ENCODE measurements at places on chromosomes 2 and 18.

DNA sequence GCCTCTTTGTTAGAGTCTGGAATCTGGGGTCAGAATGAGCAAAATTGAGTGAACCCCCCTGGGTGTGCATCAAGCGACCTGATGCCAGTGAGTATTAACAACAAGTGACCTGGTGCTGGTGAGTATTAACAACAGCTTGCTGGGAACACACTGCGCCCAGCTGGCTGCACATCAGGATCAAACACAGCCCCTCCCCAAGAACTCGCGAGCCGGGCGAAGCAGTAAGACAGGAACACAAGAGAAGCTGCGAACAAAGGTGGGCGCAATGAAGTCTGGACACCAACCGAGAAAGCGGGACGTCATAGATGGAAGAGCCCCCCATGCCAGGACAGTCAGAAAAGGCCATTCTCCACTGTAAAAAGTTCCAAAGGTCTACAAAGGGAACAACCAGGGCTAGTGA is 34.3 kb downstream of the CRACDL start:
- no peak for DNase-seq

DNA sequence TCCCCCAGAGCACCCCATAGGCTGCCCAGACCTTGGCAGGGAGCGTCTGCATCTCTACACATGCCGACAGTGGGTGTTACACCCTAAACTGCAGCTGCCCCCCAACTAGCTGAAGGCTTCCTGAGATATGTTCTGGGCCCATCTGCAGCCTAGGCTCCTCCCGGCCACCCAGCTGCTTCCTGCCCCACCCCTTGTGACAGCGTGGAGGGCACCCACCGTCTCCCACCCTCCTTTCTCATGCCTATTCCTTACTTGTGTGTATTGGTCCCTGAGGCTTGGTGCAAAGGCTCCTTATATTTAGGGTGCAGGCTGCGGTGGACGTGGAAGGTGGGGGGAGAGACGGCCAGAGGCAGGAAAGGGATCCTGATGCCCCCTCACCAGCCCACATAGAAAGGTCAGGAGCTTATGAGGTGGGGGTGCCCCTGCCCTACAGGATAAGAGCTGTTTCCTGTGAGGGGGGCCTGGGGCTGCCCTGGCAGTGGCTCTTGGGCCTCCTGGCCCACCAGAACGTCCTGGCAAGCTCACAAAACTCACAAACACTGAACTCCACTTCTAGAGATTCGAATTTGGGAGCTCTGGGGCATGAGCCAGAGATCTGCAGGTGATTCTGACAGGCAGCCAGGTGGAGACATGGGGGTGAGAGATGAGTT is 7.3 kb upstream of the PROM2 start:
- no peak for DNase-seq

- DNase-seq = peak; percentile 78
Observed at GRCh38 chr2:41869542-41870264, 178.1 kb upstream of the PKDCC start.

- no peak for DNase-seq
Observed at GRCh38 chr2:70440621-70441020, 113.0 kb downstream of the TGFA start.

DNA sequence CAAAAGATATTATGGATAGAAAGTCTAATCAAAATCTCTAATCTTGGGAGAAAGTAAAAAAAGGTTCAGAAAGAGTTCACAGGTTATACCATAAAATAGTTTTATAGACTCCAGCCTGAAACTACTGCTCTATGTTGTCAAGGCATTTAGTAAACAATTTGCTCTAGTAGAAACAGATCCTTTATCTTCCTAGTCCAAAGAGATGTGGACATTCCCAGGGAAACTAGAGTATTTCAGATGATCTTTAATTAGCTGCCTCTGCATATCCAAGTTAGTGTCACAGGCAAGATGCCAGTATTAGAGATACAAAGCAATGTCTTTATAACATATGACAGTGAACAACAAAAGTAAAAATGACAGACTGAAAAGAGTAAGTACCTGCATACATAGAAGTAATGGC is 708.6 kb downstream of the CCDC85A start:
- DNase-seq = no peak

GRCh38 chr2:127305990-127306585 is 12.1 kb upstream of the ERCC3 start:
- no peak for DNase-seq

GRCh38 chr18:2776601-2777000 is 70.2 kb upstream of the EMILIN2 start:
- no peak for DNase-seq

DNA sequence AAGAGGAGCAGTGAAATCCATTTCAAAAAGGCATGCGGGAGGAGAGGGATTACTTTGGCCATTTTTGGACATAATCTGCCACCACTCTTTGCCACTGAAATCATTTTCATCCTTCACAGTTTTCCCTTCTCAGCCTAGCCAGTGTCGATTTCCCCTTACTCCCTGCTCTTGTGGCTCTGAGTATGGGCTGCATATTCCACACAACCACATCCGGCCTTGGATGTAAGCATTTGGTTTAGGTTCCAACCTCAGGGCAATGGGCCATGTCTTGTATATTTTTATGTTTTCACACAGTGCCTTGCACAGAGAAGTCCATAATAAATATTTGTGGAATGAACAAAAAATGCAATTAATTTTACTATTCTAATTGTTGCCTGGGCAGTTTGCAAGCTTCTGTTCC is 7.7 kb upstream of the SERPINE2 start:
- DNase-seq = no peak

- DNase-seq = no peak
Observed at GRCh38 chr2:8271461-8271860, 410.4 kb upstream of the ID2 start.

DNA sequence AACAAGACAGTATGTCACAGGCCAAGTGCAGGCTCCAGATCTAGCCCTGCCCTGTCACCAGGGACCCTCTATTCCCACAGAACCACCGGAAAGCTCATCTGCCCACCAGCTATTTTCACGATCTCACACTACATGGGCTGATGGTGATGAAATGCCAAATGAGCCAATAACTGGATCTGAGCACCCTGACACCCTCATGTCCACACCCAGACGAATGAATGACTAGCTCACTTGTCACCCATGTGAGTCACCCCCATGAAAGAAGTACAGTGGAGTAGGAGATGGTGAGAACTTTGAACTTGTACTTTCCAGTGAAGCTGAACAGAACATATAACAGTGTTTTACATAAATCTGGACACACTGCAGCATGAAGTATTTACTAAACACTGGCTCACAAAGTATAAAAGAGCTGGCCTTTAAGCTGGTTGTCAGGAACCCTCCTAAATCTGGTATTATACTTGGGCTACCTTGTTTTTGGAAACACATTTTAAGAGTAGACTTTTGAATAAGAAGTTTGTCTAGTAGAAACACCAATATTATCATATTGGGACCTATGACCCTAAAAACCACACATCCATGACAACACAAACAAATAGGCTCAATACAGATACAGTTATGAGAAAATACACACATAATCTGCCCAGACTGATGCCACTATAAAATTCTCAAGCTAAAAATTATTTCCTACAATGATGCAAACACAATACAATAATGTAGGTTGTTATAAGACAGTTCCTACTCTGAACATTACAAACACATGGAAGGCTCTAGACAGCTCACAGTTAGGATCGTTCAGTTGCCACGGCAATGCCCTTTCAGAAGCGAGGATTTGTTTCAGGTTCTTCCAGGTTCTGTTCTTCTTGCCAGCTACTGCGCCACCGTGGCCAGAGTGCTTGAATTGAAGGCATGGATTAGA is 19.0 kb downstream of the INO80C start:
- DNase-seq = peak; percentile 24

- no peak for DNase-seq
Observed at GRCh38 chr2:137900421-137901141, 63.7 kb upstream of the HNMT start.

DNA sequence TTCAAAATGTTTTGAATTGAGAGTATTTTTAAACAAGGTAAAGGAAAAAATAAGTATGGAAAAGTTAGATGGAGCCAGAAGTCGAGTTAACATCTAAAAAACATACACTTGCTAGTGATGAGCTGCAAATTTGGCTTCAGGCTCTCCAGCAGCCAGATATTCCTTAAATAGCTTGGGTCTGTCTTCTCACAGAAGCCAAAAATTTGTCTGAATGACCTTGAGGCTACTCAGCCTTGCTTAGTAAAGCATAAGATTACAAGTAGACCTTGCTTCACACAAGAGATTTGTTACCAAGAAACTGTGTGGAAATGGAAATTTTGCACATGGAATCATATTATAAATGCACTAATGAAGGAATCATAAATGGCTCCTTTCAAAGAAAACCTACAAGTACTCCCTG is 40.8 kb upstream of the GRB14 start:
- no peak for DNase-seq

DNA sequence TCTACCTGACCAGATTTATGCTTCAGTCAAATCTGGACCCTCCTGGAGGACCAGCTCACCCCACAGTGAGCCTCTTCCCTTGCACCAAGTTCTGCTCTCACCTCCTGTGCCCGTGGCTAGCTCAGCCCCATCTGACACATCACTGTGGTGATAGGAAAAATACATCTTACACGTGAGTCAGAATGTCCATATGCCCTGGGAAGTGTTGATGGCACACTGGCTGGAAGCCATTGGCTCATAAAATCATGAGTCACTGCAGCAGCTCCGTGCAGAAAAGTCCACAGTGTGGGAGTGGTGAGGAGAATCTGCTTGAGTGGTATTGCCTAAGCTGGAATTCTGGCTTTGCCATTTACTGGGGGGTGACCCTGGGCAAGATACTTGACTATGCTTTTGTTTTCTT is 42.6 kb upstream of the RAPGEF4 start:
- peak; percentile 87 for DNase-seq

DNA sequence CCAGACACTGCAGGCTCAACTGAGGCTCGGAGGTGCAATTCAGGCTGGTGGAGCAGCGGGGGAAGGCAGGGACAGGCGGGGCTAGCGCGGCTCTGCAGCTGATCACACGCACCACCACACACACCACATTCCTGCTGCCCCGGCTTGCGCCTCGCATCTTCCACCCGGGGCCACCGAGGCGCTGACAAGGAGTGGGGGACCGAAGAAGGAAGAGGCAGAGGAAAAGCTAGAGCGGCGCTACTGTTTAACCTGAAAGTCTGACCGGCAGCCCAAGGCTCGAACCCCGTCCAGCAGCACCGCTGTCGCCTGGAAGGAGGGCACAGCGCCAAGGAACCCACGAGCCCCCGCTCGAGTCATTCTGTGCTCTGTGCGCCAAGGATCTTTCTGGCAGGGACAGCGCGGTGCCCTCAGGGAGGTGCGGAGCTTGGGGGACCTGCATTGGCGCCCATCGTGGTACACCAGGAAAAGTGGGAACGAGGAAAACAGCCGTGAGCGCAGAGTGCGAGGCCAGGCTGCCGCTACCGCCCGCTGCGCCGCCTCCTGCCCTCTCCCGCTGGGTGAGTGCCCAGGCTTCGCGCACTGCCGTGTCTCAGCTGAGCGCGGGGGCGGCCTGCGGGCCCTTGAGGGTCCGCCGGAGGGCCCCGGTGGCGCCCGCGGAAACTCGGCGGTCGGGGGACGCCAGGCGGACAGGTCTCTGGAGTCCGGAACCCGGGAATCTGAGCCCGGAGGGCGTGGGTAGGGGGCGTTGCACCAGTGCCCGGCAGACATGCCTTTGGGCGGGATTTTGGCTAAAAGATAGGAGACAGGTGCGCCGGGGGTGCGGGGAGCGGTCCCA is 860 bp upstream of the KCNJ3 start:
- DNase-seq = no peak

GRCh38 chr2:64166212-64166611 is 22.0 kb upstream of the PELI1 start:
- no peak for DNase-seq

DNA sequence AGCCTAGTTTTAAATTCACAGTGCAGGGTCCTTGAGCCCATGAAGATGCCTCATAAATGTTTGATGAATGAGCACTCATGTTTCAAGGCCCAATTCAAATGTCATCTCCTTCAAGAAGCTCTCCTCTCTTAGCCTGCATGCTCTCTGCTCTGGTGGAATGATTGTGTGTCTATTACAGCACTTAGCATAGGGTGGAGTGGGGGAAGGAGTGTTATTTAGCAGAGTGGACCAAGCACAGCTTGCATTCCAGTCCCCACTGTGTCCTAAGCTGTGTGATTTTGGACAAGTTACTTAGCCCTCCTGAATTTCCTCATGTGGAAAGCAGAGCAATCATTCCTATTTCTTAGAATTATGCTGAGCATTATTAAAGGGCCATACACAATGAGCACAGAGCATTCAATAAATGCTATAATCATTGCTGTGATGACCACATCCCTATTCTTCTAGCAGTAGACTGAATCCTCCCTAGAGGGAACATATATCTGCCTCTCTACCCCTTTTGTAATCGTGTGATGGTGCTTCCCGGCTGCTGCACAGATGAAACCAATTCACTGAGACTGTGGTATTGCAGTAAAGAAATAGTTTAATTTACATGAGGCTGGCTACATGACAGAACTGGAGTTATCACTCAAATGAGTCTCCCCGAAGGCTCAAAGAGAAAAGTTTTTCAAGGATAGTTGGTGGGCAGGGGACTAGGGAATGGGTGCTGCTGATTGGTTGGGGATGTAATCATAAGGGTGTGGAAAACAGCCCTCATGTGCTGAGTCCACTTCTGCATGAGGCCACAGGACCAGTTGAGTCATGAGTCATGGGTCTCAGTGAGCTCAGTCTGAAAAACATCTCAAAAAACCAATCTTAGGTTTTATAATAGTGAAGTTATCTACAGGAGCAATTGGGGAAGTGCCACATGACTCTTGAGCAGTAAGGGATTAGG is 173.4 kb upstream of the NDUFV2 start:
- DNase-seq = no peak

DNA sequence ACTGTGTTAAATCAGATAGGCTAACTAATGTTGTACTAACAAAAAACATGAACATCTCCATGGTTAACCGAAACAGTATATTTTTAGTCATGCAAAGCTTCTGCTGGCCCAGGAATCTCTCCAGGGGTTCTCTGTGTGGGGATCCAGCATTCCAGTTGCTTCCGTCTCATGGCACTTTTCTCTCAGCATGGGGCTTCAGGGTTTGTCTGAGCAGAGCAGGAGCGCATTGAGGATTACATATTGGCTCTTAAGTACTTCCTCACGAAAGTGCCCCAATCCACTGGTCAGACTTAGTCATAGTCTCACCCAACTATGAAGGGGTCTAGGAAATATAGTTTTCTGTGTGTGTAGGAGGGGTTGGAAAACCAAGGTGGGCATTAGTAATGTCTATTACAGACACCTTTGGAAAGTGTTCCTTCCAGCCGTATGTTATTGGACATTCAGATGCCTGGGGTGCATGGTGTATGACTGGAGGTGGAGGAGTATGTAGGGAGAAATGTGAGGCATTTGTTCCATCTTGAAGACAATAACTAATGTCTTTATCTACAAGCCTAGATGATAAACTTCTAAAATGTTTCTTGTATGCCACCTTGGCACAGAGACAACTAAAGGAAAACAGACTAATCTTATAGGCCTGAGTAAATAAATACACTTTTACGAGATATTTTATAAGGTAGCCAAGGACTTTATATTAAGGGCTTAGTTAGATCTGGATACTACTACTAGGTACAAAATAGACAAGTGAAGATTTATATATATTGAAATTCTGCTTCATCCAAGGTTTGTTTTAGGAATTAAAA is 123.8 kb upstream of the ZEB2 start:
- DNase-seq = no peak

DNA sequence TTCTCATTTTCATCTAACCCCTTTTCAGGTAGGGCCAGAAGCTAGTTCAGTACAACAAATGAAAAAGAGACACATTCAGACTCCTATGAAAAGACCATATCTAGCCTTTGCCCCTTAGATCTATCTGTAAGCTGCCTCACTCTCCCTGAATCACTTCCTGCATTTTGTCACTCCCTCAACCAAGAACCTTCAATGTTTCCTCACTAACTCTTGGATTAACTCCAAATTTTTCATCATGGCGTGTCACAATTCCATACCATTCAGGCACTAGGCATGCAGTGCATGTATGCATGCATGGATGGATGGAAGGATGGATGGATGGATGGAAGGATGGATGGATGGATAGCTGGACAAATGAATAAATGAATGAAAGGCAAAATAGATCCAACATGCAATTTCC is 356.9 kb downstream of the TNS1 start:
- no peak for DNase-seq

All from HTR-8/SVneo (cell line).